ENCODE measurements at places on chromosomes 6 and 20. TPM values are rescaled to one million over a fixed set of nuclear protein-coding genes. Genes with fewer than 3 reads are reported as not detected.

Gene MAPK14
- 75.2 TPM for total RNA-seq

Gene LPIN3
- total RNA-seq: 3.6 TPM

Gene FAXC
- 2.6 TPM for total RNA-seq

Gene TFAP2C
- not detected for total RNA-seq

Gene CFAP206
- 0.65 TPM for total RNA-seq

Gene SLC17A2
- not detected for total RNA-seq
